ENCODE measurements at places on chromosomes 6 and 20.
A peak's percentile ranks its signal among the peaks of the same experiment; 100 is the strongest.

DNA sequence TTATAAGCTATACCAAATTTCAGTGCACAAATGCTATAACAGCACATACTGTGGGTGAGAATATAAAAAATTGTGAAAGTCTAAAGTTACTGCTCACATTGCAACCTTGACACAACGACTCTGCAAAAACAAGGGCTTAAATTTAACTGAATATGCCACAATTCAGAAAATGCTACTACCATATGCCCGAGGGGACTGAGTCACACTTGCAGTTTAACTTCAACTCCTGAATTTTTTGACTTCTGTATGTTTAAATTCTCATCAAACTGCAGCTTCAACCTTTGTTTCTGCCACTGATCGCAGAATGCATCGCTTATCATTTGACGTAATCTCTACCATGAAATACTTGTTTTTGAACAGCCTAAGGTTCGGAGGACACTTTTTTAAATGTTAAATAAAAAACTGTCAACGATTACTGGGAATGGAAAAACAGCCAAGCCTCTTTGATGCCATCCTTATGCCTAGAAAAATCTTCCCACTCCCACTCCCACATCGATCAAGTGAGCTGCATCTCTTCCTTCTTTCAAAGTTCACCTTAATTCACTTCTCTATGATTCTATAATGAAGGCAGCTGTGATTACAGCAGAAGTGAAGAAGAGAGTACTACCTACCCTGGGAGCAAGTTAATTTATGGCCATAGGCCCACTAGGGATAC lies 136.5 kb downstream of the ATXN1 start:
- DNase-seq: no peak

DNA sequence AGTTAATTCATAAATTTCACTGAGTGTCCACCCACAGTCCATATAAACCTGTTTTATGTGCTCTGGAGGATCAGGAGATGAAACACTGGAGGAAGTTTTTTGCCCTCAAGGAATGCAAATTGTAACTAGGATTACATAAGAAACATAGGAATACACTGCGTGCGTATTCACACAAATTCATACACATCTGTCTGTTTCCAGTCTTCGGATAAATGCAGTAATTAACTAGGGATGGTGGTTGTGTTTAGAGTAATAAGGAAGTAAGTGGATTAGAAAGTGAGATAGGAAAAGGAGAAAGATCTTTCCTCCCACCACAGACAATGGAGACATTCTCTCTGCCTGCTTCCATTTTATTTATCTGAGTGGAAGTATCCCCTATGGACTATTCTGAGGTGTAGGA lies 35.7 kb upstream of the POPDC3 start:
- DNase-seq: no peak

GRCh38 chr20:47127546-47127945 lies 229.0 kb downstream of the ZMYND8 start:
- no peak for DNase-seq

DNA sequence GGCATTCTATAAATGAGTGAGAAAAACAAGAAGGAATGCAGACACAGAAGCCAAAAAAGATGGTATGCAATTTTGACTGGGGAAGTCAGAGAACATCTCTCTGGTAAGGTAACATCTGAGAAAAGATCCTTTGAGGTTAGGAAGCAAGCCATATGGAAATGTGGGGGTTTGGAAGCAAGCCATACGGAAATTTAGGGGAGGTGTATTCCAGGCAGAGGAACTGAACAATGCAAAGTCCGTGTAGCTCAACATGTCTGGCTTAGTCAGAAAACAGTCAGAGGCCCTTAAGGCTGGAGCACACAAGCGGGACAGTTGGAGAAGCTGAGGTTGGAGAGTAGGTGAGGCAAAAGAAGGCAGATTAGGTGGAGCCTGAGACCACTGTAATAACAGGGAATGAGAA lies 35.3 kb downstream of the RALGAPA2 start:
- no peak for DNase-seq

- no peak for DNase-seq
Measured at GRCh38 chr20:63246490-63247288, 7.6 kb downstream of the NKAIN4 start.

GRCh38 chr6:13733178-13733887 lies 21.7 kb upstream of the RANBP9 start:
- peak; percentile 39 for DNase-seq

GRCh38 chr6:53887316-53887715 lies 92.5 kb downstream of the LRRC1 start:
- no peak for DNase-seq

- DNase-seq: no peak
Measured at GRCh38 chr6:109791301-109791700, 100.2 kb downstream of the FIG4 start.

- no peak for DNase-seq
Measured at GRCh38 chr6:36969988-36970891, 15.7 kb downstream of the PI16 start.

GRCh38 chr6:135665935-135666334 lies 168.4 kb upstream of the AHI1 start:
- no peak for DNase-seq

GRCh38 chr20:44730441-44730840 lies 15.2 kb upstream of the KCNK15 start:
- peak; percentile 89 for DNase-seq

All from T1000 (cell line).